Dermis blood vessel endothelial cell (primary cell): ENCODE measurements at places on chromosomes 7 and 10.

DNA sequence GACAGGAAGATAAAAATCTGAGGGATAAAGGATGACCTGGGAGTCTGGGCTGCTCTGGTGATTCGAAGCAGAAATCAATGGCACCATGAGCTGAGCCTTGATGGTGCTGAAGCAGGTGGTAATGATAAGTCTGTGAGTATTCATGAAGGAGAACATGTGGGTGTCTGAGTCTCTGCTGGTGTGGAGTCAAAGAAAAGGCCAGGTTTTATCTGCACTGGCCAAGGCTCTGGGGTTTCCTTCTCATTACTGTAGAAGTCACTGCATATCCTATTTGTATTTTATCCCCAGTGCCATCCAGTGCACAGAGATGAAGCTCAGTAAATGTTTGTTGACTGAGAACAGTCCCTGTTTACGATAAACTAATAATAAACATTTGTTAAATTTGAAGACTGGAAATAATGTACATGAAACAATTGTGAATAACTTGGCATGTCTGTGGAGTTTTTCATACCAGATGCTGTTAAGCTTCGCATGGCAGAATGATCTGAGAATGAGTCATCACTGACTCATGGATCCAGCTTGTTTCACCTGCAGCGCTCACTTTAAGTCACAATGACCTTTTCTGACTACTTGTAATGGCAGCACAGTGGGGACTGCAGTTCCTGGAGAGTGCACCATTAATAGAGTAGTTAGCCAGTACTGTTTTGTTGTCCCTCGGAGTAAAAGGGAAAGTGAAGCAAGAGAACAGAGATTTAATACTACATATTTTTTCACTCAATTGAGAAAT lies 538.5 kb downstream of the HTR7 start:
- peak; percentile 93 for DNase-seq

- no peak for DNase-seq
These were observed 36.1 kb upstream of the CCNY start for GRCh38 chr10:35300063-35300699.

DNA sequence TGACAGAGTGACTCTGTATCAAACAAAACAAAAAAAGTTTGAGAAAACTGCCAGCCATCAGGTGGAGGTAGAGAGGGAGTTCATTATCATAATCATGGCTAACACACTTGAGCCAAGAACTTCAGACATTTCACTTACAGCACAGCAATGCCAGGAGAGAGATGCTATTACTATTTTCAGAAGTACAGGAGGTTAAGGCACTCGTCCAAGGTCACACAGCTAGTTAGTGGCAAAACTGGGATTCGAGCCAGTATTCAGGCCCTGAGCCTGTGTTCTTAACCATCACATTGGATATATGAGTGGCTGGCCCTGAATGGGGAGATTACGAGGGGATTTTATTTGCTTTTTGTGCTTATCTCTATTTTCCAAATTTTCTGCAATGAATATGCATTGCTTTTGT lies 24.8 kb upstream of the UNC5B start:
- DNase-seq: peak; percentile 25

DNA sequence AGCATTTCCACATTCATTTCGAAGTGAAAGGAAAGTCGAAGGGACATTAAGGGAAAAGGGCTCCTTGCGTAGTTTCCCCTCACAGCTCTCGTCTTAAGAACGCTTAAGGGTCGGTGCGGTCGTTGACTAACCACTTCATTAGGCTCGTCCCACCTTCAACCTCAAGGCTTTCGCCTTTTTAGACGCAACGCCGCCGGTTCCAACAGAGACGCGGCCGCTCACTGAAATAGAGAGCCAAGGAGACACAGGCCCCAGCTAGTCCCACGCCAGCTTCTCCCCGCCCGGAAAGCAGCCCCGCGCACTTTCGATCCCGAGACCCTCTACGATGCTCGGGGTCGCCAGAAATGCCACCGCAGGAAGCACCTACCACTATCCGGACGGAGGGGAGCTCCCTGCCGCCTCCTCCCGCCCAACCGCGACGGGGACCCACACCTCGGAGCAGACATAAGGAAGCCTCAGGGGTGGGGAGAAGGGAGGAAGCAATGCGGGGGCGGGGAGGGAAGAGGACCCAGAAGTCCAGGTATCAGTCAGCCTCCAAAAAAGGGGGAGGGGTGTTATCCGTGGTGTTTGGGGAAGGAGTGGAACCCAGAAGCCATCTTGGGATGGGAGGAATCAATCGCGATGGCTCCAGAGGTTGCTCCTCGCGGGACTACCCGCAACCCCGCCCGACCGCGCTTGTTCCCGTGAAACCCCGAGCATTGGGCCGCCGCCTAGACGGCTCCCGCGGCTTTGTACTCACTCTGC lies 559 bp downstream of the TRA2A start:
- peak; percentile 70 for DNase-seq

DNA sequence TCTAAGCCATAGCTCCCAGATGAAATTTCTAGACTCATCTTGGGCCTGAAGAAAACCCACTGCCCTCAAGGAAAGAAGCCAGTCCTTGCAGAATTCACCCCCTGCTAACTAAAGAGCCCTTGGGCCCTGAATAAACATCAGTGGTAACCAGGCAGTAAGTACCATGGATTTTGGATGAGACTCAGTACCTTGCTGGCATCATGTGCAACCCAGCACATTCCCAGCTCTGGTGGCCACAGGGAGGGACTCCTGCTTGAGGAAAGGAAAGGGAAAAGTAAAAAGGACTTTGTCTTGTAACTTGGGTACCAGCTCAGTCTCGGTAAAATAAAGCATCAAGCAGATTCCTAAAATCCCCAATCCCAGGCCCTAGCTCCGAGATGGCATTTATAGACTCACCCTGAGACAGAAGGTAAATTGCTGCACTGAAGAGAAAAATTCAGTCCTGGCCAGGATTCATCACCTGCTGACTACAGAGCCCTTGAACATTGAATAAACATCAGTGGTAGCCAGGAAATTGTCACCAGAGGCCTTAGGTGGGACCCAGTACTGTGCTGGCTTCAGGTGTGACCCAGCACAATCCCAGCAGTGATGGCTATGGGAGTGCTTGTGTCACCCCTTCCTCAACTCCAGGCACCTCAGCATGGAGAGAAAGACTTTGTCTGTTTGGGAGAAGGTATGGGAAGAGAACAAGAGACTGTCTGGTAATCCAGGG lies 31.2 kb upstream of the SFTPD start:
- DNase-seq: no peak

GRCh38 chr10:17064435-17064834 lies 65.2 kb downstream of the CUBN start:
- no peak for DNase-seq

DNA sequence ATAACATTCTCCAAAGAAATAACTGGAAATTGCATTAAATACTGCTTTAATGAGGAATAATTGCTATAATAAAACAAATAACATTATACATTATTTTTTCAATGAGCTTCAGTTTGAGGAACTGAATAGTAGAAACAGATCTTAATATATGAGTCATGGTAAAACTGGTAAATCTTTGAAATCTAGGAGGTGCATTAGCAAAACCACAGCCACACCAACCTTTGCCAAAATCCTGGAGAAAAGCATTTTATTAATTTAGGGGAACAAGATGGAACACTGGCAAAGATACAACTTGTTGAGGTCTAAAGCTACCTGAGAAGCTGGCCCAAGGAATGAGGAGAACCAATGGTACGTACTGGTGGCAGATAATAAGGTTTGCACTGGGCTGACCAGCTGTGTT lies 5.4 kb upstream of the ASL start:
- no peak for DNase-seq

GRCh38 chr10:104906112-104906511 lies 265.0 kb downstream of the SORCS3 start:
- DNase-seq: no peak

DNA sequence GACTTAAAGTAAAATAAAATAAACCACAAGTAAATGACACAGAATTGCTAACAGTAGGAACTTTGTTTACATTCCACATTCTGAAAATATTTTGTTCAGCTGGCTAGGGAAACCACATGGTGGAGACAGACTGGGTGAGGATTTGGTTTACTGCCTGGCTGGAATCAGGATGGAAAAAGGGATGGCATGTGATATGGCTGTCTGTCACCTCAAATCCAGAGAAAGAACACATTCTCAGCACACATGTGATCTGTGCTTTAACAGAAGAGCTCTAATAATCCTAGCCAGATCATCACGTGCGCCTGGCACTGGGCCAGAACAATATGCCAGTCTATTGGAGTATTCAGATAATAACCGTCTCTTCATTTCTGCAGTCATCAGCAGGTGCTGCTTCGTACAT lies 90.9 kb upstream of the PIP4K2A start:
- DNase-seq: peak; percentile 36
